ENCODE measurements at places on chromosomes 1 and 21.

DNA sequence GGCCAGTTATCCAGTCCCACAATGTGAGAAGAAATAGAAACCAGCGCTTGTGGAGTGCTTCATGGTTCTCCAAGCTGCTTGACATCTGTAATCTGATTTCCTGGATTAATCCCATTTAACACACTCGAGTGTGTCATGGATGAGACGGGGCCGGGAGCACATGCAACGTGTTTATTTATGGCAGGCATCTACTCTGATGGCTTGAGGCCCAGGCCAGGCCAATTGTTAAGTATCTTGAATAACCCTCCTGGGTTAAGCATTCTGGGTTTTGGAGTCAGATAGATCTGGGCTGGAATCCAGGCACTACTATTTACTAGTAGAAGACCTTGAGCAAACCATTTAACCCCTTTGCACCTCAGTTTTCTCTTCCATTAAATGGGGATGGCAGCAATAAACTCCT is 37.5 kb upstream of the LAPTM5 start:
- DNase-seq: no peak

DNA sequence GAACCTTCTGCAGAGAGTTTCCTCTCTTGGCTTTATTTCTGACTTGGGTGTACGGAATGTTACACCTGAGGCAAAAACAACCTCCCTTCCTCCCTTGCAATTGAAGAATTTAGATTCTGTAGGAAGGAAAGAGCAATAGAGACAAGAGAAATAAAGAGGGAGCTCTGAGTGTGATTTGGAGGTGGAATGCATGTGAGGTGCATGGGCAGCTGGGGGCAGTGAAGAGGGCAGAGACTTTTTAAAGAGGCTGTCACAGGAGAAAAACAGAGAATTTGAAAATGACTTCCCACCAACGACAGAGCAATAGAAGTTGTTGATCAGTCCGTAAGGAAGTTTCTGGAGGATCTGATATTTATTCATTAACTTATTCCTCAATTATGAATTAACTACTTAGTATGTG is 172.0 kb upstream of the B3GALT2 start:
- no peak for DNase-seq

DNA sequence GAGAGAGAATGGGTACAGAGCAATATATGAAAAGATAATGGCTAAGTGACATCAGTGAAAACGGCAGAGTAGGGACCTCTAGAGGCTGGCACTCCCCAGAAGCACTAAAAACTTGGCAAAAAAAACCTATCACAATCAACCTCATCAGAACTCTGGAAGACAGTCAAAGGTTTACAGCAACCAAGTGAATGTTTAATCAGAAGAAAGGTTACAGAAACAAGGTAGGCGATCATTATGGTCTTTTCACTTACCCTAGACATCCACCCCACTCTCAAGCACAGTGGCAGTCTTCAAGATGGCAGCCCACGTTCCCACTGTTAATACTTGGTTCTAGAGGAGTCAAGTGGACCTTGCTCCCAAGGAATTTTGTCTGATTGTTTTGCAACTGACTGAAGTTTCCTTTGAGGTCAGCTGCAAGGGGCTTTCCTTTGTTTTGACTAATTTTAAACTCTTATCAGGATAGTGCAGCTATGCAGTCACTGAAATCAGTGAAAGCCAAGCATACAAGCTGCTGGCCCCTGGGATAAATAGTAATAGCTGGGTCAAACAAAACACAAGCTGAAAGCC is 7.2 kb downstream of the KIFAP3 start:
- no peak for DNase-seq

- DNase-seq: peak; percentile 66
Observed at GRCh38 chr1:205301842-205302588, 19.5 kb downstream of the NUAK2 start.

DNA sequence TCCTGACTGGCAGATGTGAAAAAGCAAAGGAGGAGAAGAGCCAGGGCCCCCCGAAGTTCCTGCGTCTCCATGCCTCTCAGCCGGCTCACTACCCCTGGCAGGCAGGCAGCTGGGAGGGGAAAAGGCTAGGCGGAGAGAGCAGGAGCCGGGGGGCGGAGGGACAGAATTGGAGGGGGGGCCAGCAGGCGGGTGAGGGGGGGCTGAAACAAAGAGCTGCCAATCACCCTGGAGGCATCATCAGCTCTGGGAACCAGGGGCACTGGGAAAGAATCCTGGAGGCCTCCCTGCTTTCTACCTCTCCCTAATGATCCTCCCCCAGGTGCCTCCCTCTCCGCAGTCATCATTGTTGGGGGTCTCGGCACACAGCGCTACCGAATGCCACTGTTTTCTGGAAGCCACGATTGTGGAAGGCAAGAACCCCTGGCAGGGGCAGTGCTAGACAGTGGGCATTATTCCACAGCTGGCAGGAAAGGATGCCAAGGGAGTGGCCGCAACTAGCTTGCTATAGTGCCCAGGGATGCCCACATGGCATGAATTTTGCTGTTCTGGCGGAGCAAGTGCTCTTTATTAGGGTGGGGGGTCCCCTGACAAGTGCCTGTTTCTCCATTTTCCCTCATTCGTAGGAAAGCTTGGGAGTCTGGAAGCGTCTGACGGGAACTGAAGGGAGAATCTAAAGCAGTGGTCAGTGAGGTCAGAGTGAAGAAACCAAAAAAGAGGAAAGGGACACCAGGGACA is at the start of gene THBS3:
Gene THBS3, minus strand, starts transcription at position 92 of the 735 bp plus-strand sequence. Its CDS starts 21 bp downstream, at position 71.
- peak; percentile 41 for DNase-seq

DNA sequence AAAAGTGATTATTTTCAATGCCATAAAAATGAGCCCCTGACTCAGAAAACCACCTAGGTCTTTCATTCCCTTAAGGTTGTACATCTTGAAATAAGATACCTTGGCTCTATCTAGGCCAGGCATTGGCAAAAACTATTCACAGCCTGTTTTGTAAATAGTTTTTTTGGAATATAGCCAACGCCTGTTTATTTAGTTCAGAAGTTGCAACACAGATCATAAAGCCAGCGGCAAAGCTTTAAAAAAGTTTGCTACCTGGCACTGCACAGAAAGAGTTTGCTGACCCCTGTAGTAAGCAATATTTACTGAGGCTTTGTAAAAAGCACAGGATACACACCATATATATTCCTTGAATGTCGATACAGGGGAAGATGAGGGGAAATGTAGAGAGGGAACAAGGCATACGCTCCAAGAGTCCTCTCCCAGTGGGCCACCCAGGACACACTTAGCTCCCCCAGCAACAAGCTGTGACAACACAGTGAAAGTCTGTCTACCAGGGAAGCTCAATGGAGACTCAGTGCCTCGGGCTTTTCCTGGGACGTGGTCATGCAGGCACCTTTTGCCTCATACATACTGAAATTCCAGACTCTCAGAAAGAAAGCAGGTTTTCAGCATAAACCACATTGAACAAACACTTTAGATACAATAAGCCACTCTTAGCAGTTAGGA is 20.5 kb downstream of the TARBP1 start:
- no peak for DNase-seq

DNA sequence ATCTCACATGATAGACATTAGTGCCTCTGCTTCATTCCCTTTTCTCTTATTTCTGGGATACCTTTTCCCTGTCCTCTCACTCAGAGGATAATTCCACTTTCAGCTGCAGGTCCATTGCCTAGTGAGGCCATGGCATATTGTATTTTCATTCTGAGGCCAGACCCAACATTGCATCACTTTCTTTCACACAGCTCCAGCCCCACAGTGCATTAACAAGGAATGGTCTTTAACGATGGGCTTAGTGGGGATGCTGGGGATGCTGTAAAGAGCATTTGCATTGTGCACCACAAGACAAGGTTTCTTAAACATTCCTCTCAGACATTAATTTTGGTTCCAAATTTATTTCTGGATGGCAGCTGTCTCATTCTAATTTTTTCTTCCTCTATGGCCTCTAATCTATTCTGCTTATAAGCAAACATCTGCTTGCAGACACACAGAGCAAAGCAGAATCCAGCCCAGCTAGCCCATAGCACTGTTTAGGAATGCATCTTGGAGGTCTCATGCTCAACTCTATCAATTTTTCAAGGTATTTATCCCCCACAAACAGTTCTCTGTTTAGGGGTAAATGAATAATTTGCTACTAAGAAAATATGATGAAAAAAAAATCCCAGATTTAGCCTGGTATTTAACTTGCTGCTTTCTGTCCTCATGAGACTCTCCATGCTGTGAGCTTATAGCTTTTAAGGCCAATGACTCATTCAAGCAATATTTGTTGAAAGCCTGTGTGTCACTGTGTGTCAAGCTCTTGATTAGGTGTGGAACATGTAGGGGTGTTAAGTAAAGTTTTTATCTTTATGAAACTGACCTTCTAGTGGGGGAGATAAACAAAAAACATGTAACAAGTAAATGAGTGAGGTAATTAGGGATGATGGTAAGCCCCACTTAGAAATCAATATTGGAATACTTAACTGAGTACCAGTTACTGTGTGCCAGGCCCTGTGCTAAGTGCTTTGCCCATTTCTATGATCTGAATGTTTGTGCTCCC is 44.5 kb upstream of the CCDC190 start:
- peak; percentile 80 for DNase-seq

DNA sequence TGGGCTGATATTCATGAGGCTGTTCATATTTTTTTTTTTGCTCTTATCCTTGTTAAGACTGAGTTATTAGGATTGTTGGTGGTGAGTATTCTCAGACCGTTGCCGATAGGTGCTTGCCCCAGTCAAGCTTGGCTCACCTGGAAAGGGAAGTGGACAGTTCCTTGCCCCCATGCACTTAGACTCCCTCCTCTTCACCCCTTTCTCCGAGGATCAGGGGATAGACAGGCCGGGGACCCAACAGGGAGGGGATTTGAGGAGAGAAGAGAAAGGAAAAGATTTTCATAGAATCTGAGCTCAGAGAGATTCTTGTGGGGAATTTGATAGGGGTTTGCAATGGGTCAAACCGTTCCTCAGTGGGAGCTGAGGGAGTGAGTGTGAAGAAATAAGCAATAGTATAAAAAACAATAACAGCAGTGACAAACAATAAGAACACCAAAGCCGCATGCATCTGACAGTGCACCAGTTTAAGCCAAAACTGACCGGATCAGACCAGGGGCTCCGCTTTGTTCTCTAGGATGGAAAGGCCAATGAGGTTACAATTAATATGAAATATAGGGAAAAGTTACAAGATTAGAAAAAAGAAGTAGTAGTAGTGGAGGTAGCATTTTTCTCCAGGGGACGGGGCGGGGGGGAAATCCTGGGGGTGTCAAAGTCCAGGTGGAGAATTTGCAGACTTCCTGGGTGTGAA is 8.9 kb downstream of the PAX7 start:
- no peak for DNase-seq

DNA sequence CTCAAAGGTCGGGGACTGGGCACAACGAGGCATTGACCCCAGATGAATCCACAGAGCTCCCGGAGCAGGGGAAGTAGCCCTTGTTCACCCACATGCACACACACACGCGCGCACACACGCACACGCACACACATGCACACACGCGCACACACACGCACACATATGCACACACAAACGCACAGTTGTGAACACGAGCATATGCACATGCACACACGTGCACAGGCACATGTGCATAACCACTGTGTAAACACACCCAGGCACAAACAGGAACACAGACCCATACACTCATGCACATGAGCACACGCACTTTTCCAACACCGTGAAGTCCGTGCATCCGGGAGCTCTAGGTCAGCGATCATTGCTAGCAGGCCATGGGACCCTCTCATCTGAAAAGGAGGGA is 176.8 kb upstream of the ARHGEF16 start:
- no peak for DNase-seq

DNA sequence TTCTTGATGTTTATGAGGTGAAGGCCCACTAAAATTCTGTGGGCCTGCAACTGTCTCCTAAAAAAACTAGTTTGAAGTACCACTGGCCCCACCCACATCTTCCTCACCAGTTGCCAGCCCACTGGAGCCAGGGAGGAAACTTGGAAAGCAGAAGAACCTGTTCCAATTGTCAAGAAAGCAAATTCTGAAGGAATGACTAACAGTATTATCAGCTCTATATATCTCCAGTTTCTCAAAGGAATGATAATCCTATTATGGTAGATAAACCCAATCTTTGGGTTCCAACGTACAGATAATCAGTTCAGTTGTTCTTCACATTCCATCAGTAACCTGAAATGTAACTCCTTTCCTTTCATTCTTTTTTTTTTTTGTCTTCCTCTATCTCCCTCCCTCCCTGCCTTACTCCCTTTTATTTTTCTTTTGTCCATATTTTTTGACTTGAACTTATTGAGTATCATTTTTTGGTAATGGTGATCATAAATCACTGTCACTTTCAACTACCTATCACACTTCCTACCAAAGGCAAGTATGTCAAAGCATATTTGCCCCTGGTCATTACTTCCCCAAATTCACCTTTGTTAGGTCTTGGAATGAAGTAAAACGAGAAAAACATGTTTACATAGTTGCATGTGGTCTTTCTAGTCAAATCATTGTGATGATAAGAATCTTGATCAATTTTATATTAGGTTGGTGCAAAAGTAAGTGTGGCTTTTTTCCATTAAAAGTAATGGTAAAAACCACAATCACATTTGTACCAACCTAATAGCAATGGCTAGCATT is 943.4 kb downstream of the TTLL7 start:
- peak; percentile 4 for DNase-seq

GRCh38 chr1:167648978-167649744 is 19.1 kb downstream of the RCSD1 start:
- DNase-seq: no peak

DNA sequence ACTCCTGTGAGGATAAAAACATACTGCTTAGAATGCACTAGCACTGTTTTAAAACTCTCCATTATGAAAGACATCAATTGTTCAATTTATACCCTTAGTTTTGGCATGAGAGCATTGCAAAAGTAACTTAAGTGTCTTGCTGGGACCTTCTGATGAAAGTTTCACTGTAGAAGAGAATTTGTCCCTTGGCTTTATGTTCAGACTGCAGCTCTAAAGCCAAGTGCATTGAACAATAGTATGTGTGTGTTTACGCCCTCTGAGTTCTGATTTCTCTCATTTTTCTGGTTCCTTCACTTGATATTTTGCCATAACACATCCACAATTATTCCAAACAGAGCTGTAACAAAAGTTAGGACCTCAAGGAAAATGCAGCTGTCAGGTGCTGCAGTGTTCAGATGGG is 474.6 kb downstream of the DISC1 start:
- DNase-seq: no peak

DNA sequence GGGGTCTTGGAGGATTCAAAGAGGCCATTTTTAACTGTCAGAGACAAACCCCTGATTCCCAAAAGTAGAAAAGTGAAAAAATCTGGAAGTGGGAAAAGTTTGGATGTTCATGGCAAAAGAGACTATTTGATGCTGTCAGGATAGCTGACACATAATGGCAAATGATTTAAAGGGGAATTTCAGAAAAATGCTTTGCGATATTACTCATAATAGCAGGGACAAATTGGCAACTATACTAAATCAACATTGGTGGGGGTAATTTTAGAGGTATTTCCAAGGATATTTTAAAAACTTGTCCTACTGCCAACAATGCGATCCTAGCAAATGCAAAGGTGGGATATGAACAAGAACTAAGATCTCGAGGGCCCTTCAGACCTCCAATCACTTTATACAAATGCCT is 5.3 kb upstream of the GSTM4 start:
- peak; percentile 45 for DNase-seq

DNA sequence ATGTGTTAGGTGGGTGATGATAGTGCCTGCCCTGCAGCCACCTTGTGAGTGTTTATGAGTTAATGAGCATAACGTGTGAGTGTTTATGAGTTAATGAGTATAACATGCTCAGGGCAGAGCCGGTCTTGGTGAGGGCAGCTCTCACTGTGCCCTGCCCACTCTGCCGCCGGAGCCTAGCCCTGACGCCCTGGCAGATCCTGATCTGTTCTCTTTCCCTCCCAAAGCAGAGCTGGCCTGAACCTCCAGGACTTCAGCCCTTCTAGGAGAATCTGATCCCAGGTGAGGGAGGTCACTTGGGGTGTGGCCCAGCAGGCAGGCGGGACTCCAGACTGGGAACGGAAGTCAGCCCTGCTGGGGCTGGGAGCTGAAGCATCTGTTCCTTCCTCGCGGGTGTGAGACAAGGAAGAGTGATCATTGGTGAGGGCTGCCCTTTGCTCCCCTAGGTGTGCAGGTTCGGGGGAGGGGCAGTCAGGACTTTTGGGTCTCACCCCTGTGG is 5.7 kb downstream of the FBLIM1 start:
- DNase-seq: no peak

All from EL (cell line).